ENCODE measurements at places on chromosomes 5 and 9.

DNA sequence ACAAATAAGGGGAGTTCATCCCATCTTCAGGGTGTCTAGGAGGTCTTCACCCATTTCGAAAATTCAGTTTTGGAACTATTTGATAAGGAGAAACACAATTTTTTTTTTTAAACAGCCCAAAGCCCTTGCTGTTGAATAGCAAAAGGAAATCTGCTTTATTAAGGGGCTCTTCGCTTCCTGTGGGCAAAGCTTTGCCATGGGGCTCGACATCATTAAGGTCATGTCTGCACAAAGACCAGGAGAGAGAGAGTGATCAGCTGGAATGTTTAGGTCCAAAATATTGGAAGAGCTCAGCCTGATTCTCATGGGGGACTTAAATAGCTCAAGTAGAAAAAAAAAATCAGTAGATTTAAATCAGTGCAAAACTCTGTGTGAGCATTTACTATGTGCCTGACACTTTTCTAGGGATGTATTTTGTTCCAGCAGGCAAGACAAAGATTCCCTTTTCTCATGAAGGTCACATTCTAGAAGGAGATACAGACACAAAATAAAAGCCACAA lies 564.6 kb upstream of the KLF4 start:
- DNase-seq, result no peak

GRCh38 chr9:88256216-88256615 lies 117.9 kb upstream of the SPATA31C2 start:
- no peak for DNase-seq

- DNase-seq, result no peak
Measured at GRCh38 chr5:15646371-15646770, 146.4 kb downstream of the FBXL7 start.

GRCh38 chr5:29412979-29413378 lies 1780.5 kb upstream of the CDH6 start:
- DNase-seq, result no peak

- no peak for DNase-seq
Measured at GRCh38 chr5:1961304-1961946, 78.7 kb upstream of the IRX4 start.

DNA sequence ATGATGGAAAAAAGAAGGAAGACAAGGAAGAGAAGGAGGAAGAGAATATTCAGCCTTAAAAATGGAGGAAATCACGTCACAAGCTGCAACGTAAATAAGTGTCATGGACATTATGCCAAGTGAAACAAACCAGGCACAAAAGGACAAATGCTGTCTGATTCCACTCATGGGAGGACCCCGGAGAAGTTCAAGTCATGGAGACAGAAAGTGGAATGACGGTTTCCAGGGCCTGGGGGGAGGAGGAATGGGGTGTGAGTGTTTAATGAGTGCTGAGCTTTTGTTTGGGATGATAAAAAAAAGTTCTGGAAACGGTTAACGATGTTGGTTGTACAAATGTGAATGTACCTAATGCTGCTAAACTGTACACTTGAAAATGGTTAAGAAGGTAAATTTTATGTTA lies 439.5 kb downstream of the GADD45G start:
- DNase-seq, result no peak

GRCh38 chr5:176574297-176574591 lies 25.1 kb downstream of the CDHR2 start:
- DNase-seq, result no peak

- DNase-seq, result peak; percentile 12
Measured at GRCh38 chr5:35247648-35248034, 17.4 kb upstream of the PRLR start.

GRCh38 chr5:128101676-128102075 lies 18.1 kb downstream of the SLC12A2 start:
- DNase-seq, result no peak

DNA sequence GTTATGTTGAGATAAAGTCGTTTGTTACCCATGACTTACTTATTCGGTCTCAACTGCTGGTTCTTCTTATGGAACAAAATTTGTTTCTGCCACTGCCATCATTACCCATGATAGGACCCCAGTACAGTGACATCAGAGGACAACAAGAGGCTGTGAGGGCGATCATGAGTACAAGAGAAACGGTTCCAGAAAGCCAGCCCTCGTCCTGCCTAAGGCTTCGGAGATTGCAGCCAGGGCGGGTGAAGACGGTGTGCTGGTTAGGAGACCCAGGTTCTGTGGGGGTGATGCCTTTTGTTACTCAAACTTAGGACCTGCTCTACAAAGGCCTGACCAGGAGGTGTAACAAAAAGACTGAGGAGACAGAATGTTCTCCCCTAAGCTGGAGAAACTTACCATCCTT lies 10.9 kb downstream of the FYB1 start:
- no peak for DNase-seq

GRCh38 chr9:96026655-96027213 lies 151.2 kb downstream of the ERCC6L2 start:
- no peak for DNase-seq

GRCh38 chr5:123124126-123124858 lies 35.3 kb downstream of the PRDM6 start:
- no peak for DNase-seq

DNA sequence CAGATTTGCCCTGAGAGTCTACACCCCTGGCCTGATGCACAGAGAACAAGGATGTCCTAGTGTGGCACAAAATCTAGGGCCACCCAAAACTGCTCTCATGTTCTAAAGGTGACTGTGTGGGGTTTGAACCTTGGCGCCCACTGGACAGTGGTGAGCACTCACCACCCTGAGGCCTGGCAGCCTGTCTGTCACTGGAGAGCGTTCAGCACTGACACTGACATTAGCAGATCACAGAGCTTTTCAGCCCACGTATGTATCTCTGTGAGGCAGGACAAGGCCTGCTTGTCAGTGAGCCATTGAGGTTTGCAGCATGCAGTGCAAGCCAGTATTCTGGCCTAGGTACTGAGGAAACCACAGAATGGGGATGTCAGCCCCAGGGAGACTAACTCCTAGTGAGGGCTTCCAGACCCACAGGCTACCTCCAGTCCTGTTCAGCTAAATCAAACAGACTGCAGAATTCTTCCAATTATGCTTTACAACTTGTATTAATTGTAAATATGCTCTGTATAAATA lies 38.9 kb upstream of the SLC2A8 start:
- no peak for DNase-seq

- DNase-seq, result no peak
Measured at GRCh38 chr5:140194662-140195061, 19.7 kb downstream of the CYSTM1 start.

- no peak for DNase-seq
Measured at GRCh38 chr9:133728856-133729616, 9.1 kb downstream of the SARDH start.

GRCh38 chr5:132496191-132496630 lies 5.6 kb upstream of the IRF1 start:
- DNase-seq, result peak; percentile 60
